ENCODE measurements at places on chromosomes 1 and 21.

DNA sequence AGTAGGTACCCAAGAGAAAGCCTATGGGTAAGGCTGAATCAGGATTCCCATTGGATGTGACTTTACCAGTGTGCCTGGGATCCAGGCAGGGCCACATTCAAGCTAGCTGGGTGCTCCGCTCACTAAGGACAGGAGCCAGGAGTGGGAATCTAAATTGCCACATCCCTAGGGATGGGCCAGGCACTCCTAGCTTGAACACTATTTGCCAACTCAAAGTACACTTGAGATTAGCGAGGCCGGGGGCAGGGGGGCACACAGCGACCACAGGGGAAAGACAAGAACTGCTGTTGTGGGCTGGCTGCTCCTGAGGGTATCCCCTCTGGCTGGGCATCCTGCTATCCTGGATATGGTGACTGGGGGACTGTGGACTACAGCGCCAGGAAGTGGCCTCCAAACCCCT lies 4.3 kb downstream of the SLC45A3 start:
- no peak for DNase-seq

DNA sequence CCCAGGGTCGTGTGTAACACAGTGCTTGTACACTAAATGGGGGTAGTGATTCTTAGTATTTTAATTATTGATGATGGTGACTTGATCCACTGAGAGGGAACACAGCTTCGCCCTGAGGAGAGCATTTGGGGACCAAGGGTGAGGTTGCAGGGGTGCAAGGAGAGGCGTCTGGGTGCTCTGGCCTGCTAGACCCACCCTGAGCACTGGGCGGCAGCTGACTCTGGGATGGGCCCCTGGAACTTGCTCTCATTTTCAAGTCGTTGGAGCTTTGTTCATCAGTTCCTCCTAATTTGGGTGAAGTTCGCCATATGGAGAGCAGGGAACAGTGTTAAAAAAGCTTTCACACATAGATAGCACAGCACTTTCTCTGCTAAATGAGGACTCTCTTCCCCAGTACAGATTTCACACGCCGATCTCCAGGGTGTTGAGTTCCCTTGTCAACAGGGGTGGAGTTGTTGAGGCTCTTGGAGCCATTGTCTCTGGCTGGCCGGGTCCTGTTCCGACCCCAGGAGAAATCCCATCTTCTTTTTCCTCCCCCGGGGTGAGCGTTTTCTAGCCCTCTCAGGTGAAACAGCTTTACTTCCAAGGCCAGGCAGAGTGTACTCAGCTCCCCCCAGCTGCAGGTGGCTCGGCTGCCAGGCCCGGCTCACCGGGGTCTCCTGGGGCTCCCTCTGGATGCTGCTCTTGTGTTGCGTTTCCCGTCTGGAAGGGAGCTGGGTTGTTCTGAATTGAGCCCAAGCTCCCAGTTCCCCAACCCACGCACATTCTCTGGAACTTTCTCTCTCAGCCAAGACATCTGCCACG lies 367.4 kb downstream of the RPS6KC1 start:
- no peak for DNase-seq

GRCh38 chr21:27201197-27201596 lies 234.3 kb upstream of the ADAMTS5 start:
- DNase-seq: no peak

- no peak for DNase-seq
These were observed 137.8 kb downstream of the GREM2 start for GRCh38 chr1:240474133-240474614.

- no peak for DNase-seq
These were observed 43.1 kb upstream of the EPS8L3 start for GRCh38 chr1:109806733-109807400.

GRCh38 chr1:240806200-240806745 lies 194.3 kb upstream of the GREM2 start:
- DNase-seq: no peak

DNA sequence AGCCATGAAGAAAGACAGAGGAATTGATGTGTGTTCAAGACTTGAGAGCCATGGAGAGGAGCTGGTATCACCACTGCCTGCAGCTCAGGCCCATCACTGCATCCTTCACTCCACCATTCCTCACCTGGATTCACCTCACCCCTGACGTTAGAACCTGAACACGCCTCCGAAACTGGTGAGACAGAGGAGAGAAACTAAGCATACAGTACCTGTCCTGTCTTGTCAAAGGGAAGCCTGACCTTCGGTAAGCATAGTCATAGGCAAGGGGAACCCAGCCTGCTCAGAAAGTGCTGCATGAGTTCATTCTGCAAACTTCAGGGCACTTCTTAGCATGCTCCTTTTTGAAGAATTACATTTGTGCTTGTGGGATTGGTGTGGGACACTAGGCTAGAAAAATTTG lies 425.8 kb downstream of the DSCAM start:
- no peak for DNase-seq

GRCh38 chr1:99748419-99748818 lies 18.0 kb downstream of the FRRS1 start:
- DNase-seq: no peak

- no peak for DNase-seq
These were observed 42.3 kb downstream of the KRTAP10-1 start for GRCh38 chr21:44497703-44498126.

GRCh38 chr1:232132572-232132971 lies 497.4 kb downstream of the SIPA1L2 start:
- DNase-seq: no peak

GRCh38 chr1:215957663-215958062 lies 390.6 kb downstream of the KCTD3 start:
- DNase-seq: peak; percentile 8

DNA sequence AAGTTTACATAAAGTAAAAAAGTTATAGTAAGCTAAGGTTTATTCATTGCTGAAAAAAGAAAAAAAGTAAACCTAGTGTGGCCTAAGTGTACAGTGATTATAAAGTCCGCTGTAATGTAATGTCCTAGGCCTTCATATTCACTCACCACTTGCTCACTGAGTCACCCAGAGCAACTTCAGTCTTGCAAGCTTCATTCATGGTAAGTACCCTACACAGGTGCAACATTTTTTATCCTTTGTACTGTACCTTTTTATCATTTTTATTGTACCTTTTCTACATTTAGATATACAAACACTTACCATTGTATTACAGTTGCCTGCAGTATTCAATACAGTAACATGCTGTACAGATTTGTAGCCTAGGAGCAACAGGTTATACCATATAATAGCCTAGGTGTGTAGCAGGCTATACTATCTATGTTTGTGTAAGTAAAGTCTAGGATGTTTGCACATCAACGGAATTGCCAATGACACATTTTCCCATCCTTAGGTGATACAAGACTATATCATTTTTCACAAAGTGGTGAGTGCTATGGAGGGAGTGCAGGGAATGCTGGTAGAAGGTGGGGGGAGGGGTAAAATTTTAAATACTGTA lies 58.0 kb upstream of the DMRTA2 start:
- DNase-seq: no peak

- DNase-seq: no peak
These were observed 220.5 kb downstream of the CENPF start for GRCh38 chr1:214823311-214824117.

DNA sequence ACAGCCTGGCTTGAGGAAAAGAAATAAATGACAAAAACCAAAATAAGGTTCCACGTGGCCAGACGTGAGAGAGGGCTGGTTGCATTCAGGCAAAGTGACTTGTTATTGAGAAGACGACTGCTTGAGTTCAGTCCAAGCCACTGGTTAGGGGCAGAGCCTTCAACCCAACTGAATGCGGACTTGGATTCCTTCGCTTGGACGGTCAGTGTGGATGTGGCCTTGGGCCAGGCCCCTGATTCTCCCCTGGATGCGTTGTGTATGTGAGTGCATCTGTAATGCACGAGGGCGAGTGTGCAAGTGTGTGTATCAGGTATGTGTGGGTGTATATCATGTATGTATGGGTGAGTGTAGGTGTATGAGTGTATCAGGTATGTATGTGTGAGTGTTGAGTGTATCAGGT lies 1.9 kb downstream of the PLA2G2F start:
- no peak for DNase-seq

GRCh38 chr1:110607536-110608230 lies 1.5 kb upstream of the KCNA2 start:
- DNase-seq: no peak

GRCh38 chr1:40469327-40469726 lies 7.8 kb upstream of the ZFP69 start:
- DNase-seq: no peak

- DNase-seq: no peak
These were observed 20.5 kb upstream of the RNF186 start for GRCh38 chr1:19835578-19835977.

GRCh38 chr1:118827636-118828035 lies 160.5 kb downstream of the TBX15 start:
- DNase-seq: peak; percentile 17

DNA sequence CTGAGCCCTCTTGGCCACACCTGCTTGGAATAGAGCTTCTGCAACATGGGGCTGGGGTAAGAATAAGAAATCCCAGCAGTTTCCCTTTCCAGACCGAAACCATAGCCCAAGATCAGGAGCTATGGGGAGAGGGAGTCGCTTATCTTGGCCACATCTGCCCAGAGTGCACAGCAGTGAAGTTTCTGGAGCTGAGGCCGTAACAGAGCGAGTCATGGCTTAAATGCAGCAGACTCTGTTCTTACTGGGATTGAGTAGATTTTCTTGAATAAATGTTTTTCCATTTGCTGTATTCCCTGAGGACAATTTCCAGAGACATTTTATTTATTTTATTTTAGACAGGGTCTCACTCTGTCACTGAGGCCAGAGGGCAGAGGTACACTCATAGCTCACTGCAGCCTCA lies 33.5 kb downstream of the CFAP57 start:
- DNase-seq: no peak

DNA sequence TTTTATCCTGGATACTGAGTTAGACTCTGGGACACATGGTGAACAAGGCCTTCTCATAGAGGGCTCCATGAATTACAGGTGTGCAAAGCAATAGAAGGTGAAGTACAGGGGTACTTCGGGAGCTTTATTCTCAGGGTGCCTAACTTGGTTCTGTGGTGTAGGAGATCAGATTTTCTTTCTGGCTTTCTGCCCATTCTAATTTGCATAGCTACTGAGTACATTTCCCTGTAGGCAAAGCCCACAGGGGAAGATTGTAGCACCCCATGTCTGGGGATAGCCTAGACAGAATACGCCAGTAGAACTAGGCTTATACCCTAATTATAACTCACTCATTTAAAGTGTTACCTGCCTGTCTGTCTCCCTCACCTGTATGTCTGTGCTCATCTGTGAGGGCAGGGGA lies 49.7 kb downstream of the PGM1 start:
- no peak for DNase-seq

- no peak for DNase-seq
These were observed 8.3 kb upstream of the RUNX1 start for GRCh38 chr21:35057428-35057827.

DNA sequence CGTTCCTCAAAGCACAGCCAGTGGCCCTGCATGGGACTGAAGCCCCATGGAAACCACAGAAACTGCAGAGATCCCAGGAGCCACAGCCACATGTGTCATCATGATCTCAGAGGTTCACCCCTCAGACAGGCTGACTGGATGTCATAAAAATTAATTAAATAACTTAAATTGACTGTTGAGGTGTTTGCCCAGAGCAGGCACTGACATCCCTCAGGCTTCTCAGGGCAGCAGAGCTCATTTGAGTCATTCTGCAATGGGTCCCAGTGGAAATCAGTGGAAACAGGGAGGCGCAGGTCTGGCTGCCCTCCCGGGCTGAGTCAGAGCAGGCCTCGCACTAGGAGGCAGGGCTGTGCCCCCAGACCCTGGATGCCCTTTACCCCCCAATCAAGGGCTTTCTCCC lies 135.1 kb downstream of the CDC7 start:
- DNase-seq: no peak

- DNase-seq: no peak
These were observed 92.0 kb upstream of the S1PR1 start for GRCh38 chr1:101144671-101145448.

- DNase-seq: no peak
These were observed 17.7 kb upstream of the A3GALT2 start for GRCh38 chr1:33338440-33339211.

DNA sequence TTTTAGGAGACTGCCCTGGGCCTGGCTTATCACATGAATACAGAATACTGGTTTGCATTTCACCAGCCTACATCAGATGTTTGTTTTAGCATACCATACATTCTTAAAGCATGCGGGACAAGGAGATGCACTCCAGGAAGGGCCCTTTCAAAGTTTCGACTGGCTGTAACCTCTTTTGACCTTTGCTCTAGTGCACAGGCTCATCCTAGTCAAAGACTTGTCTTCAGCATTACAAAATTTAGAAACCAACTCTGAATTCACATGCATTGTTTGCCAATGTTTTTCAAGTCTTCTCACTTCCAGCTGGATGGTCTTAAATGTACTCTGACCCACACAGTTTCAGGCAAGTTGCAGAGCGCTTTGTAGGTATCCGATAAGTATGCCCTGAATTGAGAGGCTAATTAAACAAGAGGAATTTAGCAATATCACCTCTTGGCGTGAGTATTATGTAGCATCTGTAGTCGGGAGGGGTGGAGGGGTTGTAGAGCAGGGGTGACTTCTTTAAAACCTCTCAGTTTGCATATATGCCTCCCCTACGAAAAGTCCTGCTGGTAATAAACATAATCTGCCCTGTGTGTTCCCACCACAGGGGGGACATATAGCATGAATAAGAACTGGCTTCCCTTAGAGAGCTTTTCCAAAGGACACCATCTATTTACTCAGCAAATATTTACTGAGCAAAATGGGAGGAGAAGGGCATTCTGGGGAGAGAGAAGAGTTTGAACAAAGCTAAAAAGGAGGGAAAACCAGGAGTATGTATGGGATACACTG lies 24.4 kb upstream of the AHCYL1 start:
- DNase-seq: peak; percentile 48

DNA sequence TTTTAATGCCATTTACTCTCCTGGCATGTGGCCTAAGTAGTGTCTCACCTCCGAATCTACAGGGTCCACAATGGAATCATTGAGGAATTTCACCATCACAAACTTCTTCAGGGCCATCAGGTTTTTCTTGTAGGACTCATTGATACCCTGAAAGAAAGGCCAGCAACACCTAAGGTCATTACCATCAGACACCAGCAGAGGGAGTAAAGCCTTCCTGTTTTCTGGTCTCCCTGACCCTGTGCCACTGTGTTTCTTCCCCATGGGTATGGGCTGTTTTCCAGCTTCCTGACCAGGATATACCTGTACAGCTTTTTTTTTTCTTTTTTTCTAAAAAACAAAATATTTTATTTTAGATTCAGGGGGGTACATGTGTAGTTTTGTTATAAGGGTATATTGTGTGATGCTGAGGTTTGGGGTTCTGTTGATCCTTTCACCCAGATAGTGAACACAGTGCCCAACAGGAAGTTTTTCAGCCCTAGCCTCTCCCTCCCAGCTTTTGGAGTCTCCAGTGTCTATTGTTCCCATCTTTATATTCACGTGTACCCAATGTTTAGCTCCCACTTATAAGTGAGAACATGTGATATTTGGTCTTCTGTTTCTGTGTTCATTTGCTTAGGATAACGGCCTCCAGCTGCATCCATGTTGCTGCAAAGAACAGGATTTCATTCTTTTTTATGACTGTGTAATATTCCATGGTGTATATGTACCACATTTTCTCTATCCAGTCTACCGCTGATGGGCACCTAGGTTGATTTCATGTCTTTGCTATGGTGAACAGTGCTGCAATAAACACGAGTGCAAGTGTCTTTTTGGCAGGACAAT lies 18.3 kb downstream of the PPT1 start:
- DNase-seq: peak; percentile 30

- DNase-seq: no peak
These were observed 11.7 kb upstream of the UCK2 start for GRCh38 chr1:165815725-165816124.

- DNase-seq: no peak
These were observed 8.9 kb upstream of the CD55 start for GRCh38 chr1:207312604-207312920.
